ENCODE measurements at places on chromosomes 5 and 9. TPM values are rescaled to one million over a fixed set of nuclear protein-coding genes. Genes with fewer than 3 reads are reported as not detected.

- DNase-seq: no peak
Measured at GRCh38 chr9:81729135-81729534, 39.8 kb upstream of the TLE1 start.

DNA sequence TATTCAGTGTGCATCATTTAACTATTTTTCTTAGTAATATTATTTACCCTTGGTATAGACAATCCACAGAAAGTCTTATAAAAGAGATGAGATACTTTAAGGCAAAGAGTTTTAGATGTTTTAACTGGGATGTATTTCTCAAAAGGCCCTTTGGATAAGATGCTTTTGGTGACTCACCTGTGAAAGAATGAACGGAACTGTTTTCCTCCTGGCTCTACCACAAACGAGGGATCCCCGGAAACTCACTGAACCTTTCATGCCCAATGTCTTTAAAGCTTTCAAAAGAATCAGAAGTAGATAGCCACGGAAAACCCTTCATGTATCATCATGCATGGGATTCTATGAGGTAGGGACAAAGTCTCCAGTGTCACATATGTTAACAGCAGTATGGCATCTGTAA, 1.6 kb downstream of the ZNF782 start:
- no peak for DNase-seq

GRCh38 chr9:98867429-98868168, 60.1 kb downstream of the GALNT12 start:
- DNase-seq: peak; percentile 53

GRCh38 chr9:133516256-133516960, 8.4 kb downstream of the MYMK start:
- no peak for DNase-seq

GRCh38 chr5:133697536-133698258, 85.4 kb upstream of the FSTL4 start:
- no peak for DNase-seq

The NUTM2F gene
- total RNA-seq: not detected

Data from lower lobe of right lung (tissue), 2 donors.